ENCODE measurements at places on chromosomes 2 and 18.

GRCh38 chr2:69026026-69026425, 13.0 kb downstream of the ANTXR1 start:
- DNase-seq: peak; percentile 67

- peak; percentile 65 for DNase-seq
Measured at GRCh38 chr18:47929681-47930198, 719 bp downstream of the SMAD2 start.

- DNase-seq: no peak
Measured at GRCh38 chr18:6331872-6332271, 82.8 kb downstream of the L3MBTL4 start.

- no peak for DNase-seq
Measured at GRCh38 chr18:12879840-12880540, 4.0 kb downstream of the PTPN2 start.
